ENCODE measurements at places on chromosomes 13 and 19. TPM values are rescaled to one million over a fixed set of nuclear protein-coding genes. Genes with fewer than 3 reads are reported as not detected.

Gene TLE2
- 28.6 TPM for total RNA-seq

Gene ONECUT3
- not detected for total RNA-seq

Gene PSG7
- total RNA-seq, result not detected

Gene ZNF430
- total RNA-seq, result 3.9 TPM

Gene KLF1
- total RNA-seq, result 0.34 TPM

Gene FBXL3
- total RNA-seq, result 23.5 TPM

Gene FGF9
- 1.6 TPM for total RNA-seq

Gene PLIN4
- total RNA-seq, result 219 TPM

Gene IGFL1
- not detected for total RNA-seq

Gene LHB
- not detected for total RNA-seq

Gene CCDC8
- 1.1 TPM for total RNA-seq

Gene FSD1
- not detected for total RNA-seq

Gene CATSPERD
- total RNA-seq, result not detected

DNA sequence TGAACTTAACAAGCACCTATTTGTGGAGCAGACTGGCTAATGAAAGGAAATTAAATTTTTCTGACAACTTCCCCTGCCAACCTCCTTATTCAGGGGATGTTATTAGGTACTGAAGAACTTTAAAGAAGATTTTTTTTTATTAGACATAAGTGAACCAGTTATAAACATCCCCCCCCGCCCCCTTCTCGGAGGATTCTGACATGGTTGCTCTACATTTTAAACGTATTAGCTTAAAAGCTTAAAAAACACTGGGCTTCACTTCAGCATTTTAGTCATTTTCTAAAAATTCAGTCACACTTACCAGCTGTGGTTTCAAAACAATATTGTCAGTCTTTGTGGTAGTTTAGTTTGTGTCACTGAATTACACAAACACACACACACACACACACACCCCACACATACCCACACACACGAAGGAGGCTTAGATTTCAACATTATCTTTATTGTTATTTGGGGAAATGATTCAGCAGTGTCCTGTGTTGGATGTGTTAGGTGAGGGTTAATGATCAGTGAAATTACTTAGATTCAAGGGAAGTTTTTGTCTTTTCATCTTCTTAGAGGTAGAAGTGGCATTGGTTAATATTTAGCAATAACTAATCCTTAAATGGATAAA, 145.7 kb downstream of the PCCA start:
- no peak for DNase-seq

- no peak for DNase-seq
Observed at GRCh38 chr13:29969286-29969685, 118.9 kb upstream of the UBL3 start.

GRCh38 chr19:29679598-29680210, 14.4 kb downstream of the PLEKHF1 start:
- DNase-seq, result no peak

DNA sequence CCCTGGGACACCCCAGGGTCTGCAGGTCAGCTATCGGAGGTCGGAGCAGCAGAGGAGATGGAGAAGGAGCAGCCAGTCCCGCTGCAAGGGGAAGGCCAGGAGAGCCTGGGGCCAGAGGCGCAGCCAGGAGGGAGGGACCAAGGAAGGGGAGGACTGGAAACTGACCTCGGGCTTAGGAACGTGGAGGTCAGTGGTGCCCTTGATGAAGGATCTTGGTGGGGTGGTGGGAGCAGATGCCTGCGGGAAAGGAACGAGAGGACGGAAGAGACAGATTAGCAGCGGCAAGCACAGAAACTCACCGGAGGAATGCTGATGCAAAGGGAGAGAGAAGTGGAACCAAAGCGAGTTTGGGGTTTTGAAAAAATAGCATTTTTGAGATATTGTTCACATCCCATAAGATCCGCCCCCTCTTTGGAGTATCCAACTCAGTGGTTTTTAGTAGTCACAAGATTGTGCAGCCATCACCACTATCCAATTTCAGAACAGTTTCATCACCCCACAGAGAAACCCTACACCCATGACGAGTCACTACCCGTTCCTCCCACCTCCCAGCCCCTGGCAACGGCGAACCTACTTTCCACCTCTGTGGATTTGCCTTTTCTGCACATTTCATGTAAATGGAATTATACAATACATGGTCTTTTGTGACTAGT, 22.1 kb downstream of the PLEKHF1 start:
- peak; percentile 90 for DNase-seq

- DNase-seq, result peak; percentile 58
Observed at GRCh38 chr19:31356587-31357314, 7.5 kb upstream of the TSHZ3 start.

DNA sequence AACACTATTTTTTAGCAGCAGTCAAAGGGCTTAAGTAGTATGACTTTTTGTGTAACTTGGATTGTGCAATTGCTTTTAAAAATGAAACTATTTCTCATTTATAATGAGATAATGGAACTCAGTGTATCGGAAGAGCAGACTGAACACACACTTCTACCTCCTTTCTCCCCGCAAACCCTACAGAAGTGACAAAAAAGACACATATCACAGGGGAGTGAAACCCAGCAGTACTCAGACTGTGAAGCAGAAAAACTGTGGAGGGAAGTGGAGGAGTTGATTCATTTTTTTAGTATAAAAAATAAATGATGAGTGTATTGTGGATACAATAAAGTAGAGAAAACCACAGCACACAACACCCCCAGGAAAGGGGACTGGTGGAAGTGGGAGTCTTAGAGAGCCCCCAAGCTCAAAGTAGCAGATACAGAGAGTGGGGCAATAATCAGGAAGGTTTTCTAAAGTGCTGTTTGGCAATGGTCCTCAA, 9.7 kb downstream of the LPAR6 start:
- no peak for DNase-seq

- DNase-seq, result no peak
Observed at GRCh38 chr13:94753327-94753726, 41.0 kb upstream of the SOX21 start.

GRCh38 chr13:101139081-101139480, 277.2 kb downstream of the NALCN start:
- DNase-seq, result no peak

- DNase-seq, result peak; percentile 90
Observed at GRCh38 chr19:12669270-12670158, 2.9 kb downstream of the WDR83 start.

DNA sequence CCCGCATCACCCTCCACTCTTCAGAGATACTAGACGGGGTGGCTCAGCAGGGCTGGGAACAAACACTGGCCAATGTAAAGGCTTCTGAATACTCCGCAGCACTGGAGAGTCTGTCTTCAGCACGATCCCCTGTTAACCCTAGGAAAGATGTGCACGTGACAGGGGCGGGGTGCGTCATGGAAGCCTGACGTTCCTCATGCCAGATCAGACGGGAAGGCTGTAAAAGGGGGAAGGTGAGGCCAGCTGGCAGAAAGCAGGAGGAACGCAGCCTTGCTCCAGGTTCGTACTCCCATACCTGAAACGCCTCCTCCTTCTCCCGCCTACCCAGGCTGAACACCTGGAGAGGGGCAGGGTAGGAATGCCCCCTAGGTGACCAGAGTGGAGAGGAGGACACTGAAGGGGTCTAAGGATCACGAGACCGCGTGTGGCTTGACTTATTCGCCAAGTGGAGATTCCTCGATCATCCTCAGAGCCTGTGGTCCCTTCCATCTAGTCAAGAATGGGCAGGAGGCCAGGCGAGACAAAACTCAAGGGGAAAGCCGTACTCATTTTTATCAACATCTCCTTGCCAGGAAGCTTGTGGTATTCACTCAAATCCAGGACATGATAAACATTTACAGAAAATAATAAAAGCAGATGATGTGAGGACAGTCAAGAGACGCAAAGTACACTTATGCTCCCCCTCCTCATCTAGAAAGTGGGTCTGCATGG, 18.2 kb upstream of the FFAR2 start:
- no peak for DNase-seq

DNA sequence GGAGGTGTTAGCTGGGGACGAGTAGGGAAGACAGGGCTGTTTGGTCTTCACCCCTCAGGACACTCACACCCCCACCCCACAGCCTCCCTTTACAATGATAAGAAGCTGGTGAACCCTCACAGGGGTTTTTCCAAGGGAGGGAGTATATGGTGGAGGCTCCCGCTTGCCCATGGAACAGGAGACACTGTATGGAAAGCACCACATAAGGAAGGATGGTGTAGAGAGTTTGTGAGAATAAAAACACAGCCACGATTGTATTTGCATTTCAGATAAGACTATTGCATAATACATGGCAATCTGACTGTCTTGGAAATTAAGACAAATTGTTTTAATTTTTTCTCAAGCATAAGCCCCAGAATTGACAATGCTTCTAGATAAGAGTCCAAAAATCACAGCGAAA, 46.9 kb downstream of the TNFSF13B start:
- no peak for DNase-seq

DNA sequence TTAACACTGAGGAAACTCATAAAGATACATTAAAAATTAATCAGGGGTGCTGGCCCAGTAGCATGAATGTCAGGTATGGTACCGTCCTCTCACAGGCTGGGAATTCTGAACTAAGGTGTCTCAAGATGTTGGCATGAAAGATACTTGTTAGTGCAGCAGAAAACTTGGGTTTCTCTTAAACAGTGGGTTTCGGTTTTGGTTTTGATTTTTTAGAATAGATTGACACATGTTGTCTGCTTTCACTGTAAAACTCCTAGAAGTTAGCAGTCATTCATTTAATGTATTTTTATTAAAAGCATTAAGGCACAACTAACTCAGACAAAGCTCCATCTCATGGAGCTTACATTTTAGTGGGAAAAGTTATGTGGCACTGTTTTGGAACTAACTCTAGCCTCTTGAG, 3.5 kb upstream of the OBI1 start:
- no peak for DNase-seq

- no peak for DNase-seq
Observed at GRCh38 chr19:41131186-41131585, 17.0 kb downstream of the CYP2F1 start.

DNA sequence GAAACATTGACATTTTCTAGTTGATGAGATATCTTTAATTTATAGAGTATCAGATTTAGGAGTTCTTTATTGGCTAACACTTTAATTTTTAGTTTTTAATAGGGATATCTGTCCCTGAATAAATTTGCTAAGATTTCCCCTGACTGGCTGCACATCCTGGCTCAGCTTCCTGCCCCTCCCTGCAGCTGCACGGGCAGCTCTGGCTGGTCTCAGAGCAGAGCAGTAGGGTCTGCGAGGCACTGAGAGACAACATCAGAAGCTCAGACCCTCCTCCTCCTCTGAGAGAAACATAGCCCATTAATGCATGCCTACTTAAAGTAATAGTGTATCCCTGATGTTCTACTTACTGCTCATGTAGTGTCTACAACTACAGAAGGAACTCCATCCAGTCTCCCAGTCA, 139.2 kb downstream of the TNFSF13B start:
- no peak for DNase-seq

DNA sequence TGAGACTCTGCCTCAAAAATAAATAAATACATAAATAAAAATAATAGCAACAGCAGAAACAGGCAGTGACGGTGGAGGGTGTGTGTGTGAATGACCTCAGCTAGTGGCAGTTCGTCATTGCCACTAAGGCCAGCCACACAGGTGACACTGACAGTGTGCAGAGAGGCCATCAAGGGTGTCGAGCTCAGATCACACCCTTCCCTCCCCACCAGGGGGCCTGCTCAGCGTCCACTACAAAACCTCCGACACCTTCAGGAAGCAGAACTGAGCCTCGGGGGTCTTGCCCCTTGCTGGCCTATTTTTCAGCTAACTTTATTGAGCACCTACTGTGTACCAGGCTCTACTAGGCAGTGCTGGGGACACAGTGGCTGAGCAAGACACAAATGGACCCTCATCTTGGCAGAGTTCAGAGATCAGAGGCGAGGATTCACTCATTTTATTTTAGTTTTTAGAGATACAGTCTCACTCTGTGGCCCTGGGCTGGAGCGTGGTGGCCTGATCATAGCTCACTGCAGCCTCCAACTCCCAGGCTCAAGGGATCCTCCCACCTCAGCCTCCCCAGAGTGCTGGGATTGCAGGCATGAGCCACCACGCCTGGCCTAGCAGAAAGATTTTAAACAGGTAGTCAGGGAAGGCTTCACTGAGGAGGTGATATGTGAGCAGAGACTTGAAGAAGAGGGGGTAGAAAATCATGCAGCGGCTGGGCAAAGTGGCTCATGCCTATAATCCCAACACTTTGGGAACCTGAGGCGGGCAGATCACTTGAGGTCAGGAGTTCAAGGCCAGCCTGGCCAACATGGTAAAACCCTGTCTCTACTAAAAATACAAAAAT, 30.3 kb upstream of the SEMA6B start:
- DNase-seq, result no peak

DNA sequence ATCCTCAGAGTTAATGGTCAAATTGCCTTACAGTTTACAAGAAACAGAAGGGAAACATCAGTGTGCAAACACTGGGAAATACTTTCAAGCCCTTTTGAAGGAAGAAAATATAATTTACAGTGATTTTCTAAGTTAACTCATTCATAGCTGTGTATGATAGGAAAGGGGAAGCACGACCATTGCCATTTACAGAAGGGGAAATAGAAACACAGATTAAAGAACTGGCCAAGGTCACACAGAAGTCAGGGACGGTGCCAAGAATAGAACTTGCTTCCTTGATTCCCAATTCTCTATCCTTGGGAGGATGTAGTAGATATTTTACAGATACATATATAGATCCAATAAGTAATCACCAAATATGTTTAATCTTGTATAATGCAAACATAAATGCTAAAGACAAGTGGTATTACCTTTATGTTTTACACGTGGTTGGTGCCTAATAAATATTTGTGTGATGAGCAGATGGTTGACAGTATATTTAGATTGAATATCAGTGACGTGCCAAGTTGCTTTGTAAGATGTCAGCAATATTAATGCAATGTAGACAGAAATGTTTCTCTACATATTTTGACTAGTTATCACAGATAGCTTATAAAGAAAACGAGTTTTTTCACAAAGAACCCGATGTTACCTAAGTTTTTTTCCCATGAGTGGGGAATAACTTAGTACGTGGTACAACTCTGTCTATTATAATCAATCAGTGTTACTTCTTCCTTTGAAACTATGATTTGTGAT, 73.1 kb downstream of the FLT1 start:
- no peak for DNase-seq

GRCh38 chr19:15280048-15280725, 47.9 kb upstream of the EPHX3 start:
- DNase-seq, result peak; percentile 88

DNA sequence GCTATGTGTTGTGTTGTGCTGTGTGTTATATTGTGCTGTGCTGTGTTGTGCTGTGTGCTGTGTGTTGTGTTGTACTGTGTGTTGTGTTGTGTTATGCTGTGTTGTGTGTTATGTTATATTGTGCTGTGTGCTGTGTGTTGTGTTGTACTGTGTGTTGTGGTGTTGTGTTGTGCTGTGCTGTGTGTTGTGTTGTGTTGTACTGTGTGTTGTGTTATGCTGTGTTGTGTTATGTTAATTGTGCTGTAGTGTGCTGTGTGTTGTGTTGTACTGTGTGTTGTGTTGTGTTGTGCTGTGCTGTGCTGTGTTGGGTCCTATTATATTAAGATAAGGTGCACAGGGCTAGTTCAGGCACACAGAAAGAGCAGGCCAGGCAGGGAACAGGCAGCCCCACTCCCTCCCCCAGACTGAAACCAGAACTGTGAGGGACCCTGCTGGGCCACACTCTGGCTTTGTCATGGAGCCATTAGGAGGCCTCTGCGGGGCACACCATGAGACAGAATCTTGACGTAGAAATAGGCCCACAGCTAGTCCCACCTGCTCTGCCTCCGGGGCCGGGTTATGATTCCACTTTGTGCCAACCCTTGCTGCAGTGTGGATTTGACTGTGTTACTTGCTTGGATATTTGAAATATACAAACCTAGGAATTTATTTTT, 12.1 kb downstream of the SOX1 start:
- DNase-seq, result no peak

Data from psoas muscle (tissue), 8 donors.